Activated CD4-positive, alpha-beta memory T cell treated with anti-CD3 and anti-CD28 coated beads for 36 hours (primary cell): ENCODE measurements at places on chromosomes 12 and 14.

- no peak for DNase-seq
Measured at GRCh38 chr12:2794191-2794735, 507 bp upstream of the FKBP4 start.

GRCh38 chr12:5258498-5258897 is 173.4 kb upstream of the NTF3 start:
- no peak for DNase-seq

- no peak for DNase-seq
Measured at GRCh38 chr12:49057888-49058287, 2.7 kb downstream of the KMT2D start.

DNA sequence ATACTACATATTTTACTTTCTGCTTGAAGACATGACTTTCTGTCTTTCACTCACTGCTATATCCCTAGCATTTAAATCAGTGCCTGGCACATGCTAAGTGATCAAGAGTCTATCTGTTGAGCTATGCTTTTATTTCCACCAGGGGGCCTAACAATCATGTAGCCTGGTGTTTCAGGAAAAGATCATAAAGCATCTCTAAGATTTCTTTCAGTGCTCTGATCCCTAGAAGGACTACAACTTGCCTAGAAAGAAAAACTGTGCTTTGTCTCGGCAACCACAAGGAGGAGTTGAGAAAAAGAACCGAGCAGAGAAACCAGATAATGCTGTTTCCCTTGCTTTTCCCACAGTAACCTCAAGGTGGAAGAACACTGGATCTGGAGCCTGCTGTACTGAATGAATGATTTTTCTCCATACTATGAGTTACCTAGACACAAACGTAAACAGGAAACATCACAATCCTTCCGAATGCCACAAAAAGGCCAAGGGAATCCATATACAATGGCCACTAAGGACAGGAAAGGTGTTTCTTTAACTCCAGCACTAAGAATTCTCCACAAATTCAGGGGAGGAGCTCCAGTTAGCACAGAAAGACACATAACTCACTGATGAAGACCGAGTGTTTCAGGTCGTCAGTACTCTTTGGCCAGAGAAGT is 1.2 kb downstream of the CRY1 start:
- peak; percentile 26 for DNase-seq

DNA sequence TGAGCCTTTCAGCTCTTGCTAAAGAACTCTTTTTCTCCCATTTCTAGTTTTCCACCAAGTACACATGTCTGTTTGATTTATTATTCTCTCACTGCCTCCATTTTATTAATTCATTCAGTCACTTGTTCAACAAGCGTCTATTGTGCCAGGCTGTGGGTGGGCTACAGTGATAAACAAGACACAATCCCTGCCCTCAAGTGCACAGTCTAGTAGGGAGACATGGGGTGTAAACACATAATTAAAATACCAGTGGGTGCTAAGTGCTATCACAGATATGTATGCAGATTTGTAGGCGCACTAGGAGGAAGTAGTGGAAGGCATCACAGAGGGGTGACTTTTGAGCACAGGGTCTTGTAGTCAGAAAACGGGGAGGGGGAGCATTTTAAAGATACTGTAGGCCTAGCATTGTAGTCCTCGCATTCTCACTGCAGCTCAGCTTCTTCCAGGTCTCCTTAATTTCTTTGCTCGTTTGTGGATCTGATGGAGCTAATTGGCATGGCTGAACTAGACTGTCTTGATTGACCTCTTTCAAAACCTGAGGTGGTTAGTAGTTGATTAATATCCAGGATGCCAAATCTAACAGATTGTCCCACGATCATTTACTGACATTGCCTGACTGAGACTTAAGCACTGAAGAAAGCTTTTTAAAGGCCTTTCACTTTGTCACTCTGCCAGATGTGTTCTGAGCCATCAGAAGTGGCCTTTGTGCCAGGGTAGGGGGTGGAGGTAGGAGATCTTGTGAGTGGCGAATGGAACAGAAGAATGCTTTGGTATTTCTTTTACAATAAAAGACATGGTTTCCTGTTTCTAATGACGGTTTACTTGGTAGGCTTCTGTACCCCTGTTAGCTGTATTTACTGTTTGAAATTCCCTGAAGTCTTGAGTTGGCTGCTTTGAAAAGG is 116.9 kb downstream of the DIP2B start:
- DNase-seq = no peak

DNA sequence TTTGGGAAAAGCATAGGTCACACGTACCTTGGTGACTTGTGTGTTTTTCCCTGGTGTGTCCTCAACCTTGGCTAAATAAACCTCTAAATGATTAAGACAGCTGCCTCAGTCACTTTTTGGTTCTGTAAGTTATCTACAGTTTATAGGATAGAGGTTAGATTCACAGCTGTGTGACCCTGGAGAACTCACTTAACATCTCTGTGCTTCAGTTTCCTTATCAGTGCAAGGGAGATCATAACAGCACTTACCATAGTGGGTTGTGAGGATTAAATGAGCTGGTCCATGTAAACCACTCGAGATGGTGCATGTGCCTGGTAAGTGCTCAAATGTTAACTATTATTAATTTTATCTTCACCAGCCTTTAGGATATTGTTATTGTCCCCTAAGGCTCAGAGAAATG is 35.4 kb upstream of the CHST11 start:
- no peak for DNase-seq

- DNase-seq = no peak
Measured at GRCh38 chr12:124486346-124486963, 81.0 kb downstream of the NCOR2 start.

DNA sequence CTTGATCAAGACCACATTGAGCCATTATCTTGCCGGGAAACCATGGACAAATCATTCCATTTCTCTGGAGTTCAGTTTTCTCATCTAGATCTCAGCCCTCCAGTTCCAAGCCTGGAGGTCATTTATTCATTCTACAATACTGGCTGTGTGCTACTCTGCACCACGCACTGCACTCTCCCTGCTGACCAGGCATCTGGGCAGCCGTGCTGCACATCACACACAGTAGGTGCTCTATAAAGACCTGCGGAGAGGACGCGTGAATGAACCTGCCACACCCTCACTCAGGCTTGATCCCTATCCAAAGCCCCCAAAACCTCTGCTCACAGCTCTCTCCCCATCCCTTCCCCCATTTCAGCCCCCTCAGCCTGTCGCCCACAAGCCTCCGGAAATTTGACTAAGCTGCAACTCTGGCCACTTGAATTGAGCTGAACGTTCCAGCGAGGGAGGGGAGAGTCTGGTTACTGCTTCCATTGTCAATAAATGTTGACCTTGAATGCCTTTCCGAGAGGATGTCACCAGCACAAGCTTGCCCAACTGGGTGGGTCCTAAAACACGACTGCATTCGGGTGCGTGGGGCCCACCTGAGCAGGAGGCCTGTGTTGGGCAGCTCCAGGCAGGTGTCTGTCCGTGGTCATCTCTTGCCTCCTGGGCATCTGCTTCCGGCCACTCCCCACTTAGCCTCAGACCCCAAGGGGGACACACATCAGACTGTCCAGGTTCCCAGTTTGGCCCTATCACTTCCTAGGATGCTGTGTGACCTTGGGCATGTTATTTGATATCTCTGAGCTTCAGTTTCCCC is 17.8 kb downstream of the FAIM2 start:
- DNase-seq = no peak
